ENCODE measurements at places on chromosomes 4 and X.

GRCh38 chr4:147547314-147548056, 66.6 kb downstream of the EDNRA start:
- DNase-seq: no peak
- H3K27me3 ChIP-seq: no peaks in the 10 kb centered on the region
- H3K4me3 ChIP-seq: no peak overlapping the region
- no peaks in the 10 kb centered on the region for H3K36me3 ChIP-seq
- no peaks in the 10 kb centered on the region for H3K4me1 ChIP-seq

DNA sequence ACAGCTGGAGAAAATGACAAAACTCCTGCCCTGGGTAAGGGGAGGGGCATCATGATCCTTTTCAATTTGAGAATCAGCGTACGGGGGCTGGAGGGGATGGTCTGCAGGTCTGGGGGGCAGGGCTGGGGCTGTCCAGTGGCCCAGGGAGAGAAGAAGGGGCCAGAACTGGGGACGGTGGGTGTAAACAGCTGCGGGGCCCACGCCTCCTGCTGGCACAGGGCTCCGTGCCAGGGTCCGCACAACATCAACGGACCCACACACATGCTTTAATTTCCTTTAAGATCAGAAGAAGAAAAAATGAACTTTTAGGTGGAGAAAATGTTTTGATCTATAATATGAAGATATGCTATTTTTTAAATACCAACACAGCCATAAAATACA, 52.1 kb downstream of the PSAPL1 start:
- peak; percentile 21 for DNase-seq
- no peaks in the 10 kb centered on the region for H3K4me1 ChIP-seq
- H3K4me3 ChIP-seq: no peak overlapping the region
- no peak overlapping the region for H3K27ac ChIP-seq
- H3K36me3 ChIP-seq: no peaks in the 10 kb centered on the region

- H3K27me3 ChIP-seq: no peaks in the 10 kb centered on the region
- DNase-seq: no peak
- no peak overlapping the region for H3K27ac ChIP-seq
- H3K36me3 ChIP-seq: no peaks in the 10 kb centered on the region
- H3K4me1 ChIP-seq: peaks cover 6% of the 10 kb centered on the region
Observed at GRCh38 chr4:101304916-101305315, 42.4 kb downstream of the PPP3CA start.

DNA sequence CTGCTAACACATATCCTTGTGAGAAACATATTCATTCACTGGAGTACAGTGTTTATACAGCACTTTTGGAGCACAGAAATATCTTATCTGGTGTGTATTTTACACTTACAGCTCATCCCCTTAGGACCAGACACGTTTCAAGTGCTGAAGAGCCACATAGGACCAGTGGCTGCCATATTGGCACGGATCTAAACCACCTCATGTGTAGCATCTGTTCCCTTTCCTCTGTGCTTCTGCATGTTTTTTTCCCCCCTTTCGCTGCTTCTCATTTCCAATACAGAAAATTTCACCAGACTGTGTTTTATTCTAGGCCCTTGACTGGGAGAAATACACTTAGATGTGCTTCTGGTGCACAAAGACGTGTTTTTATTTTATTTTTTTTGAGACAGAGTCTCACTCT, 69.7 kb upstream of the RBMX start:
- no peaks in the 10 kb centered on the region for H3K4me1 ChIP-seq
- H3K36me3 ChIP-seq: no peaks in the 10 kb centered on the region
- DNase-seq: no peak

DNA sequence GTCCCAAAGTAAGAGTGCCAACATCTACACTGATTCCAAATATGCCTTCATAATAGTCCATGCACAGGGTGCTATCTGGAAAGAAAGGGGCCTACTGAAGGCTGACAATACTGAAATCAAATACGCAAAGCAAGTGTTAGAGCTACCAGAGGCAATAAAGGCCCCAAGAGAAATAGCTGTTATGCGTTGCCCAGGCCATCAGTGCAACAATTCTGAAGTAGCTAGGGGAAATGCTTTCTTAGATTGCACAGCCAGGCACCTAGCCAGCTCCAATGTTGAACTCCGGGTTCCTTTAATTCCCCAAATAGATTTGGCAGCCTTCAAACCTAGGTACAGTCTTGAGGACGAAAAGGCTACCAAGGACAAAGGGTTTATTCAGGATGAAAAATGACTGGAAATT, 17.4 kb upstream of the PAPSS1 start:
- DNase-seq: no peak
- no peaks in the 10 kb centered on the region for H3K36me3 ChIP-seq
- no peak overlapping the region for H3K4me3 ChIP-seq
- no peaks in the 10 kb centered on the region for H3K27me3 ChIP-seq
- peaks cover 8% of the 10 kb centered on the region for H3K4me1 ChIP-seq

DNA sequence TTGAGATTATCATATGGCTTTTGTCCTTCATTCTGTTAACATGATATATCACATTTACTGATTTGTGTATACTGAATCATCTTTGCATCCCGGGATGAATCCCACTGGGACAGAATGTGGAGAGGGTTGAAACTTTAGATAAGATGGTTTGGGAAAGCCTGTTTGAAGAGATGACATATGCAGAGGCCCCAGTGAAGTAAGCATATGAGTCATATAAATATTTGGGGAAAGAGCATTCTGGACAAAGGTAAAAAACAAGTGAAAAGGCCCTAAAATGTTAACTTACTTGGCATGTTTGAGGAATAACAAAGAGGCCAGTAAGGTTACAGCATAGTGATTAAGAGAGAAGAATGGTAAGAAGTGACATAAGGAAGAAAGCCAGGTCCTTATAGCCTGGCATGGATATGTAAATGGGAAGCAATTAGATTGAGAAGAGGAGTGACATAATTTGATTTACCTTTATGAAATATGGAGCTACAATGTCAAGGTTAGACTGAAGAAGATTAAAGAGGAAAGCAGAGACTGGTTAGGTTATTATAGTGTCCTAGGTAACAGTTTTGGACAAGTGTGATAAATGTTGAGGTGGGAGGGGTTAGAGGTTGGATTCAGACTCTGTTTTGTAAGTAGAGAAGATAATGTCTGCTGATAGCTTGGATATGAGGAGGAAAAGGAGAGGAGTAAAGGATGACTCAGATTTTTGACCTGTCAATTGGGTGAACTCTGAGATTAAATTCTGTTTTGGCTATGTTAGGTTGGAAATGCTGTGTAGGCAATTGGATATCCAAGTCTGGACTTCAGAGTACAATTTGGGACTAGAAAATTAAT, 54.6 kb upstream of the DRP2 start:
- no peaks in the 10 kb centered on the region for H3K4me1 ChIP-seq
- DNase-seq: no peak

GRCh38 chr4:56215901-56216300, 171.4 kb downstream of the AASDH start:
- H3K27ac ChIP-seq: no peak overlapping the region
- no peak for DNase-seq
- H3K4me1 ChIP-seq: no peaks in the 10 kb centered on the region

GRCh38 chrX:46547857-46548256, 2.6 kb upstream of the ZNF674 start:
- no peaks in the 10 kb centered on the region for H3K4me1 ChIP-seq
- no peaks in the 10 kb centered on the region for H3K36me3 ChIP-seq
- H3K4me3 ChIP-seq: no peak overlapping the region
- H3K27ac ChIP-seq: no peak overlapping the region
- no peaks in the 10 kb centered on the region for H3K27me3 ChIP-seq
- no peak for DNase-seq

DNA sequence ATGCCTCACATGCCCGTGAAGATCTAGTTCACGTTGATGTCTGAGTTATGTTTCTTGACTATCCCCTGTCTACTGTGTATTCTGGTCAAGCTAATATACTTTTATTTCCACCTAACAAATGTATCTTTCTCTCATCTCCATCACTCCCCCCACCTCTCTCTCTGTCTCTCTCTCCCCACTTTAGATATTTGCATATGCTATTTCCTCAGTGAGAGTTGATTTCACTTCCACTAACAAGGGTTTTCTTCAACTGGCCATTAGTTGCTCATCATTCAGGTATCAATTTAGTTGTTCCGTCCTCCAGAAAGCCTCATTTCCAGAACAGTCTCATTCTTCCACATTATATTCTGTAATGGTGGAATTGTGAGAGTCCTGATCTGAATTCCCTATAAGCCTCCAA, 1777.8 kb upstream of the TENM3 start:
- DNase-seq: no peak
- no peak overlapping the region for H3K4me3 ChIP-seq
- no peaks in the 10 kb centered on the region for H3K36me3 ChIP-seq

GRCh38 chrX:133414406-133415275, 648 bp downstream of the GPC4 start:
- peak overlapping the region; percentile 77 for H3K27ac ChIP-seq
- no peak for DNase-seq
- H3K4me3 ChIP-seq: peak overlapping the region; percentile 77
- no peaks in the 10 kb centered on the region for H3K36me3 ChIP-seq
- H3K4me1 ChIP-seq: no peaks in the 10 kb centered on the region

GRCh38 chrX:71870208-71871098, 40.2 kb upstream of the NHSL2 start:
- no peaks in the 10 kb centered on the region for H3K36me3 ChIP-seq
- H3K27me3 ChIP-seq: no peaks in the 10 kb centered on the region
- no peak overlapping the region for H3K27ac ChIP-seq
- DNase-seq: no peak
- no peaks in the 10 kb centered on the region for H3K4me1 ChIP-seq
- H3K4me3 ChIP-seq: no peak overlapping the region
